ENCODE measurements at places on chromosomes 2 and 18.
A peak's percentile ranks its signal among the peaks of the same experiment; 100 is the strongest.

GRCh38 chr2:54586062-54586461 lies 129.9 kb downstream of the SPTBN1 start:
- DNase-seq: no peak

GRCh38 chr2:213237787-213238186 lies 46.5 kb upstream of the SPAG16 start:
- DNase-seq: no peak

DNA sequence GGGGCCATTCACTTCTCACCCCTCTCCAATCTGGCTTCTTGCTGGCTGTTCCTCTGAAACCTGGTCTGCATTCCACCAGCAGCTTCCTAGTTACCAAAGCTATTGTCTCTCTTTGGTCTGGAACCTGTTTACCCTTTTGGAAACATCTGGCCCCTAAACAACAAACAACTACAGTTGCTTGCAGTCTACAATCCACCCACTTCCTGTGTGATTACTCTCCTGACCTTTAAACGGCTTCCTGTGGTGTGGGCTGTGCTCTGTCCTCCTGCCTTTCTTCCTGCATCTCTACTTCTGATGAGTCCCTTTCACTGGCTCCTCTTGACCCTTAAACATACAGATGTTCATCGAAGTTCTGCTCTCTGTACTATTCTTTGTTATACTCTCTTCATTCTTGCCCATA lies 303.8 kb downstream of the TDRD15 start:
- DNase-seq: no peak

- no peak for DNase-seq
These were observed 327.7 kb upstream of the ZNF804A start for GRCh38 chr2:184270660-184271059.

GRCh38 chr18:12777500-12777944 lies 74.7 kb downstream of the PSMG2 start:
- DNase-seq: no peak

DNA sequence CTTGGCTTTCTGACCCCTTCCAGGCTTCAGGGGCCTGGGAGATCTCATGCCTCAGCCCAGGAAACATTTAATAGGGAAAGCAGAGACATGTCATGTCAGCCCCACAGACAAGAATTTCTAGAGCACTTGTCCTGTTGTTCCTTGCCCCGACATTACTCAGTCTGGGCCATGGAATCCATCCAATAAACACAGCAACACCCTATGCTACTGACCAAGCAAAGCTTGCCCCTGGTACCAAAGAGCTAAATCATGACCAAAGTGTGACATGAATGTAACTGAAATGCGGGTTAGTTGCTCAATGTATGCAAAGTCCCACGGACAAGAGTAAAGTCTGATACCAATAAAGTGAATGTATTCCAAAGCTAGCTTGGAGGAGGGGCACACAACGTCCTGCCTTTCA lies 35.1 kb downstream of the EHD3 start:
- DNase-seq: no peak

- no peak for DNase-seq
These were observed 190.6 kb downstream of the TPGS2 start for GRCh38 chr18:36638224-36638623.

DNA sequence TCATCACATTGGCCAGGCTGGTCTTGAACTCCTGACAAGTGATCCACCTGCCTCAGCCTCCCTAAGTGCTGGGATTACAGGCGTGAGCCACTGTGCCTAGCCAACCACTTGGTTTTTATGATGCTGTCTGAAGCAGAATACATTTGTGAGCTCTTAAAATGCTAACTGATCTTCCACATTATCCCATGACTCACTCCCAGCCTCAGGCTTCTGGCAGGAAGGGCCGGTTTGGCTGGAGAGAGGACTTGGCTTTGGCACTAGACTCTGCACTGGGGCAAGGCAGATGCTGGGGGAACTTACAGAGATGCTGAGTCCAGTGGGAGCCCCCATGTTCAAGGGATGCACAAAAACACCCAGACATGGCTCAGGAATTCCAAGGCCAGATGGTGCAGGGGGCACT lies 40.5 kb upstream of the SH3BP4 start:
- DNase-seq: no peak

GRCh38 chr18:72075040-72075439 lies 469.1 kb downstream of the CBLN2 start:
- no peak for DNase-seq

DNA sequence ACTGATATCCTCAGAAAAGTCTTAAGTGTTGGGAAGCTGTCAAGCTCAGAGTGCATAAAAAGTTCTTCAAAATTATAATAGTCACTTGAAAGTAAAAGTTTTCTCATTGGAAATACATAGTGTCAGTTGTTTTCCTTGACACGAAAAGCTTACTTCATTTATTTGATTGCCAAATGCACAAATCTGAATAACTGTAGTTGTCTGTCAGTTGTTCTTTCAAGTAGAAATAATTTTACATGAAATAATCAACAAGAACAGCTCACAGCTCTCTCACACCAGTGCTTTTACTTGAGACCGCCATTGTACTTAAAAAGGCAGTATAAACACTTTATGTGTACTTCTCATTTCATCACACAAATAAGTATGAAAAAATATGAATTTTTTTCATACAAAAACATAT lies 163.3 kb upstream of the NXPH2 start:
- DNase-seq: no peak

- DNase-seq: no peak
These were observed 111.3 kb downstream of the WDSUB1 start for GRCh38 chr2:159175182-159175581.

DNA sequence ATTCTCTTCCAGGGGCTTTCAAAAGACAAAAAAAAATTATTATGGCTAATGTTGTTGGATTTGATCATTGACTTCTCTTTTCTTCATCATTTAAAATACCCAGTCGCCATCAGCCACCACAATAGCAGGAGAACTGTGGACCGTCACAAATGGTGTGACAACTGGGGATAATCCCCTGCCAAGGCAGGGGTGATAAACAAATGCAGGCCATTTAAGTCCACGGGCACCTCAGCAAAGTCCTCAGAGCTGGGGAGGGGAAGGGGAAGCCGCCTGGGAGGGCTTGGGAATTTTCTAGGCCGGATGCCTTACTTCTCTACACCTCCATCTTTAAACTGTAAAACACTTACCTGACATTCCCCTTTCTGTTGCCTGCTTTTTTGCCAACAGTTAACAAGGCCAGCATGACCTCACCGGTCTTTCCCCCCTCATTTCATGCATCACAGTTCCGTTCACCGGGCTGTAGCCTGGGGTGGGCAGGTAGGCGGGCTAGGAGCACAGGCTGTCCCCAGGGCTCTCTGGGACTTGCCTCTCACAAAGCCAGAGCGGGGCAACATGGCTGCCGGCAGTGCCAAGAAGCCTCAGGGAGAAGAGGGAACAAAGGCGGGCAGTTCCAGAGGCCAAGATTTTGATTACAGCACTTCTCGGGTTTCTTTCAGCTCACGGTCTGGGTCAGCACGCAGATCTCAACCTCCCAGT lies 820.4 kb downstream of the BCL11A start:
- DNase-seq: no peak

- DNase-seq: no peak
These were observed 27.3 kb downstream of the ITGAV start for GRCh38 chr2:186617148-186617547.

GRCh38 chr2:240584486-240585031 lies 2.0 kb upstream of the CAPN10 start:
- DNase-seq: no peak

DNA sequence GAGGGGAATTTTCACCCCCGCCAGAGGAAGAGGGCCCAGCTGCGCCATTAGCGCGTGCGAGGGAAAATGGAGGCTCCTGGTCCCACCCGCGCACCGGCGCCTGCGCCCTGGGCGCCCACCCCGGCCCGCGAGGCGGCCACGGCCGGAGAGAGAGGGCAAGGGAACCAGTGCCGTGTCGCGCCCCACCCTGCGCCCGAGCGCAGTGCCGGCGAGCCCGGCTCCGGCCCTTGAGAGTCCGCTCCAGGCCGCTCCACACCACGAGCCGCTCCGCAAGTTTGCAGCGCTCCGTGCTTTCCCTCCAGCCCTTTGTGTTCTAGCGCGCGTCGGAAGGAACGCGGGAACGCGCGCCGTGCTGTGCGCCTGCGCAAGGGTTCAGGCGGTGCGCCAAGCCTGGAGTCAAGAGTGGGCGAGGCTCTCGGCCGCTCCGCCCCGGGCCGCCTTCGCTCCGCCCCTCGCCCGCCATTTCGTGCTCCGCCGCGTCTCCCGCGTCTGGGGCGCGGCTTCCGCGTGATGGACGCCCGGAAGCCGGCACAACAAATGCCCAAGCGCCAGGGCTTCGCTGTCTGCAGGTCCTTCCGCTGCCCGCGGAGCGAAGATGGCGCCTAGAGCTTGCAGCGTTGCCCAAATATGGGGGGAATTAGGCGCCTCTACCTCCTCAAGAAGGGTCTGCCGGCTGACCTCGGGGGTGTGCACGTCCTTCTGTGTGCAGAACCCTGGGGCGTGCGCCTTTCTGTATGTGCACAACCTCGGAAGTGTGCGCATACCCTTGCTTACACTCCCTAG lies 46.1 kb upstream of the PTMA start:
- peak; percentile 95 for DNase-seq

GRCh38 chr2:198283146-198283545 lies 478.8 kb downstream of the PLCL1 start:
- no peak for DNase-seq

GRCh38 chr2:241896746-241897201 lies 27.2 kb downstream of the RTP5 start:
- no peak for DNase-seq

DNA sequence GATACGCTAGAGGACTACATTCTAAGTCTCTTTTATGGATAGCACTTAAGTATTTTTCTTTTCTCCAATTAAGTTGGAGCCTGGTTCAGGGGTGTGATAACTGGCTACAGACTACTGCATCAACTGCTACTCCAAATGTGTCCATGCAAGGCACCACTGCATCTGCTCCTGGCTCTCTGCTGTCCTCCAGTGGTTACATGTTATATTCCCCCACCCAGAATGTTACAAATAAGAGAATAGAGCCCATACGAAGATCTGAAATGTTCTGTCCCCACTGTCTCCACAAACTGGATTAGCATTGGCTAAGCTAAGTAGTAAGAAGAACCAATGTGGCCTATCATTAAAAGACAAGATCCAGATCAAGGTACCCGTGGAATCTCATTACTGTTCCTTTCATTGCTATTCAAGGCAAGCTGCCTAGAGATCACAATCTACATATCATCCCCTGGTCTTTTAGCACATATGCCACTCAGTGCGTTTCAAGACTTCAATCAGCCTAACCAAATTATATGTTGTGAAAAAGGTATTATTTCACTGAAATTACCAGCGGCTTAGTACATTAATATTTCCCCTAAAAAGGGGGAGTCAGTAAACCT lies 308.3 kb upstream of the SLC8A1 start:
- no peak for DNase-seq

DNA sequence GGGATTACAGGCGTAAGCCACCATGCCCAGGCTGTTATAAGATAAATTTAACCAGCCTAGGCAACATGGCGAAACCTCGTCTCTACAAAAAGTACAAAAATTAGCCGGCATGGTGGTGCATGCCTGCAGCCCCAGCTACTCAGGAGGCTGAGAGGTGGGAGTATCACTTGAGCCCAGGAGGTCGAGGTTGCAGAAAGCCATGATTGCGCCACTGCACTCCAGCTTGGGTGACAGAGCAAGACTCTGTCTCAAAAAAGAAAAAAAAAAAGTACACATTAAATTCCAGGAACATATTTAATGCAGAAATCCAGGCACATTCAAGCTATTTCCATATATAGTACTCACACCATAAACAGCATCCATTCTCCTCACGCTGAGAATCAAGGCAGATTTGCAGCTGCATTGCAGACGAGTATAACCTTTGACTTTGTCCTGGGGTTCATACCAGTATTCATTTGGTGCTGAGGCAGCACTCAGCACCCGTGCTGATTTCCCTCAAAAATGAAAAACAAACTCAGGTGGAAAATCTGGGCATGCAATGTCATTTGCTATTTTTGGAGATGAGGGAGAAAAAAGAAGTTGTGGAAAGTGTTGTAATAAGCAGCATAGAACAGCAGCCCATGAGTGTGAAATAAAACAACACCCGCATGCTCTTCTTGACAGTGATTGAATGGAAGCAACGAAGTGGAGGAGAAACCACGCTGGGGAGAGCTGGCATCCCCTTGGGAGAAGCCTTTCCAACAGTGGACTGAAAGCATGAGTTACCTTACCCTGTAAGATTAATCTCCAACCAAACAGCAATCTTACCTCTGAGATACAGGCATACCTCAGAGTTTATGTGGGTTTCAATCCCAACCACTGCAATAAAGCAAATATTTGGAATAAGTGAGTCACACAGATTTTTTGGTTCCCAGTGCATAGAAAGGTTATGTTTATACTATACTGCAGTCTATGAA lies 46.8 kb upstream of the ANXA4 start:
- DNase-seq: no peak

DNA sequence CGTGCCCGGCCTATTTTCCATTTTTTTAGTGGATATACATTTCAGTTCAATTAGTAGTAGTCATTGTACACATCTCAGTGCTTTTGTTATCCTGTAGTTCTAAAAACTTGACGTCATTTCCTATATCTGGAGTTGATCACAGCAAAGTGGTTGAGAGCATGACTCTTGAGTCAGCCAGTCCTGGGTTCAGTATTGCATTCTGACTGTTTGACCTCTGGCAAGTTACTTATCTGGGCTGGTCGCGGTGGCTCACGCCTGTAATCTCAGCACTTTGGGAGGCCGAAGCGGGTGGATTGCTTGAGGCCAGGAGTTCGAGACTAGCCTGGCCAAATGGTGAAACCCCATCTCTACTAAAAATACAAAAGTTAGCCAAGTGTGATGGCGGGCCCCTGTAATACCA lies 50.4 kb upstream of the PPM1B start:
- no peak for DNase-seq

GRCh38 chr18:49764032-49764431 lies 49.3 kb downstream of the ACAA2 start:
- no peak for DNase-seq

Measured in activated CD8-positive, alpha-beta memory T cell treated with anti-CD3 and anti-CD28 coated beads, Interleukin-2, amount 50 U/mL, for 4 hours (primary cell).